H7 (cell line): ENCODE measurements at places on chromosomes 5 and 9. TPM values are rescaled to one million over a fixed set of nuclear protein-coding genes. Genes with fewer than 3 reads are reported as not detected.

GRCh38 chr5:6780802-6781391 is 67.7 kb downstream of the TENT4A start:
- peak; percentile 61 for DNase-seq

GRCh38 chr5:56170557-56170956 is 62.6 kb downstream of the ANKRD55 start:
- DNase-seq = no peak

- DNase-seq = no peak
Measured at GRCh38 chr5:179176166-179176565, 116.0 kb downstream of the ZNF354C start.

The TRIM23 gene
- 12.6 and 14.3 TPM in 2 replicates for total RNA-seq

GRCh38 chr9:83199240-83199639 is 136.3 kb upstream of the RASEF start:
- no peak for DNase-seq

- no peak for DNase-seq
Measured at GRCh38 chr9:112158656-112159367, 16.3 kb downstream of the SUSD1 start.

The PCDHB6 gene
- not detected in 2 replicates for total RNA-seq
